ENCODE measurements at places on chromosomes 6 and 20.

- DNase-seq = no peak
These were observed 28.5 kb upstream of the CITED2 start for GRCh38 chr6:139402876-139403386.

GRCh38 chr6:98526465-98526864 lies 307.9 kb upstream of the POU3F2 start:
- no peak for DNase-seq

- DNase-seq = no peak
These were observed 20.9 kb downstream of the LMBRD1 start for GRCh38 chr6:69775941-69776340.

DNA sequence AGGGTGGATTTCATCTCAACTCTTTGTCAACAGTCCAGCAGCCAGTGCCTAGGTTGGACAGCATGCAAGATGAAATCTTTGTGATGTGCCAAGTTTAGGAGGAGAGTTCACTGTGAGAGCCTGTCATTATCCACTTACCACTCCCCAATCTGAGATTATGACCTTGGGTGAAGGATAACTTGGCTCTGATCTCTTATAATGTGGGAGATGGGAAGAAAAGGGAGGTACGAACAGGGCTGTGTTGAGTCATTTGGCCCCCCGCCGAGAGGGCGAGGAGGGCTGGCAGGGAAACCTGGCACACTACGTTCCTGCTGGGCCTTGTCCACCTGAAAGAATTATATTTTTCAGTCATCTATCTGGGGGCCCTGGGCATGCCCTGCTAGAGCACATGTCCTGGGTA lies 35.8 kb downstream of the LAMA4 start:
- DNase-seq = no peak

DNA sequence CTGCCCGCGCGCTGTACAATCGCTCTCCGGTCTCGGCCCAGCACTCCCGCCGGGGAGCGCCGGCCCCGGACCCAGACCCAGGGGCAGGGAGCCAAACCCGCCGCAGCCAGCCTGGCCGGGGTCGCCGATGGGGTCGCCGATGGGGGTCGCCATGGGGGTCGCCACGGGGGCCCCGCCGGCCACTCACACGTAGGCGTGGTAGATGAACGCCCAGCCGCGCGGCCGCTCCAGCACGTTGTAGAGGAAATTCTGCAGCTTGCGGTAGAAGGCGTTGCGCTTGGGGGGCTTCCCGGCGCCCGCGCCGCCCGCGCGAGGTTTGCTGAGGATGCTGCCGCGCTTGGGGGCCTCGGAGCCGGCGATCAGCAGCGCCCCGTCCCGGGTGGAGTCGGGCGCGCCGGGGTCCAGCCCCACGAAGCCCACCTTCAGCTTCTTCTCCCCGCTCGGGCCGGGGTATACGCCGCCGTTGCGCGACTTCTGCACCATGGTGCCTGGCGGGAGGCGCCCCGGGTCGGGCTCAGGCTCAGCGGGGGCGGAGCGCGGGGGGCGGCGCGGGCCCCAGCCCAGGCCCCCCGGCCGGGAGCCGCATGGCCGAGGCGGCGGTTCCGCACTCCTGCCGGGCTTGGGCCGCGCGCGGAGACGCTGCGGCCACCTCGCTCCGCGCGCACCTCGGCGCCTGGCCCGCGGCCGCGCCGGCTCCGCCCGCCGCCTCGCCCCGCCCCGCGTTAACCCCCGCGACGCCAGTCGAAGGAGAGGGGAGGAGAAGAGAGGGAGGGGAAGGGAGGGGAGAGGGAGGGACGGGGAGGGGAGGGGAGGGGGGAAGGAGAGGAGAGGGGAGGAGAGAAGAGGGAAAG lies at the start of gene KCNQ2:
KCNQ2 (minus strand) TSS at position 675 of the 851 bp plus-strand sequence; CDS start at position 483, 192 bp downstream.
- DNase-seq = no peak

GRCh38 chr6:47135772-47136171 lies 93.6 kb upstream of the ADGRF1 start:
- no peak for DNase-seq

Data from activated CD4-positive, alpha-beta T cell treated with anti-CD3 and anti-CD28 coated beads, Interleukin-2, amount 50 U/mL, for 1 hour (primary cell).